Activated CD4-positive, alpha-beta T cell treated with anti-CD3 and anti-CD28 coated beads, Interleukin-2, amount 10 ng/mL, durations not matched to agents 7 days and 5 days (primary cell): ENCODE measurements at places on chromosomes 5 and 9. TPM values are rescaled to one million over a fixed set of nuclear protein-coding genes. Genes with fewer than 3 reads are reported as not detected.

- no peak for DNase-seq
Observed at GRCh38 chr9:133483611-133484010, 4.7 kb upstream of the SLC2A6 start.

GRCh38 chr5:139104577-139105276 lies 93.4 kb downstream of the SIL1 start:
- no peak for DNase-seq

GRCh38 chr5:96200641-96201040 lies 232.4 kb downstream of the PCSK1 start:
- DNase-seq: no peak

- no peak for DNase-seq
Observed at GRCh38 chr5:56594792-56595191, 220.6 kb upstream of the MAP3K1 start.

Gene ACTBL2
- not detected for total RNA-seq
